ENCODE measurements at places on chromosomes 12 and 14. TPM values are rescaled to one million over a fixed set of nuclear protein-coding genes. Genes with fewer than 3 reads are reported as not detected.

Gene CDK17
- 41.4 TPM for total RNA-seq

Gene ADAMTS20
- 0.09 TPM for total RNA-seq

Gene C3AR1
- not detected for total RNA-seq

Gene TSPAN11
- total RNA-seq = not detected

Gene GUCY2C
- not detected for total RNA-seq

GRCh38 chr14:101774006-101774795, 12.7 kb downstream of the PPP2R5C start:
- no peak for DNase-seq

DNA sequence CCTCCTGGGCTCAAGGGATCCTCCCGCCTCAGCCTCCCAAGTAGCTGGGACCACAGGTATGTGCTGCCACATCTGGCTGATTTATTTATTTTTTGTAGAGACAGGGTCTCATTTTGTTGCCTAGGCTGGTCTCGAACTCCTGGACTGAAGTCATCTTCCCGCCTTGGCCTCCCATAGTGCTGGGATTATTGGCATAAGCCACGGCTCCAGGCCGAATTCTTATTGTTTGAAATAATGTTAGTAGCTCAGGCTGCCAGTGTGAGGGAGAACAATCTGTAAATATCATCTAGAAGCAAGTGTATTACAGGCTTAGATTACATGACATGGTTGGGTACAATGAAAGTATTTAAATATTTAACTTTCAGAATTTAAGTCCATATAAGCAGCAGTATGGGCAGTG, 8.2 kb downstream of the ACTR6 start:
- DNase-seq = no peak

GRCh38 chr12:57461276-57461916, 1.8 kb downstream of the GLI1 start:
- peak; percentile 36 for DNase-seq

- DNase-seq = no peak
Observed at GRCh38 chr14:87203346-87203745, 789.6 kb downstream of the GALC start.

DNA sequence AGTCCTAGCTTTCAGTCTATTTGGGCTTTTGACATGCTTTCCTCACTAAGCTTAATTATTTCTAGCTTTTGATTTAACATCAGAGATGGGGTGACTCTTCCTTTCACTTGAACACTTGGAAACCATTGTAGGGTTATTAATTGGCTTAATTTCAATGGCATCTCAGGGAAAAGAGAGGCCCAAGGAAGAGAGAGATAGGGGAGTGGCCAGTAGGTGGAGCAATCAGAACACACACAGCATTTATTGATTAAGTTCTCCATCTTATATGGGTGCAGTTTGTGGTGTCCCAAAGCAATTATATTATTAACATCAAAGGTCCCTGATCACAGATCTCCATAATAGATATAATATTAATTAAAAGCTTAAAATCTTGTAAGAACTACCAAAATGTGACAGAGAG, 1466.1 kb upstream of the SEL1L start:
- DNase-seq = no peak

DNA sequence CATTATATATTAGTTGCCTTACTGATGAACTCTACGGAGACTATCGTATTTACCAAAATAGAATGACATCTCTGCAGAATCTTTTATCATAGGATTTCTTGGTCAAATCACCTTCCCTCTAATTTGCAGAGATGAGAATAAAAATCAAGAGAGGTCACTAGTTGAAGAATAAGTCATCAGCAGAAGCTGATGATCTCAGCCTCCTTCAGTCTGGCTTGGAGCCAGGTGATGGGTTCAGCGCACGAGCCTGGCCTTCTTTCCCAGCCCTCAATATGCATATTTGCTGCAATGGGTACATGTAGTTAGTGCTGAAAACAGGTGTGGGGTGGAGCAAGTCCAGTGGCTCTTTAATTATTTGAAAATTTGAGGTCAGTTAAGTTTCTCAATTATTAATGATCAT, 19.2 kb upstream of the EMP1 start:
- DNase-seq = no peak

DNA sequence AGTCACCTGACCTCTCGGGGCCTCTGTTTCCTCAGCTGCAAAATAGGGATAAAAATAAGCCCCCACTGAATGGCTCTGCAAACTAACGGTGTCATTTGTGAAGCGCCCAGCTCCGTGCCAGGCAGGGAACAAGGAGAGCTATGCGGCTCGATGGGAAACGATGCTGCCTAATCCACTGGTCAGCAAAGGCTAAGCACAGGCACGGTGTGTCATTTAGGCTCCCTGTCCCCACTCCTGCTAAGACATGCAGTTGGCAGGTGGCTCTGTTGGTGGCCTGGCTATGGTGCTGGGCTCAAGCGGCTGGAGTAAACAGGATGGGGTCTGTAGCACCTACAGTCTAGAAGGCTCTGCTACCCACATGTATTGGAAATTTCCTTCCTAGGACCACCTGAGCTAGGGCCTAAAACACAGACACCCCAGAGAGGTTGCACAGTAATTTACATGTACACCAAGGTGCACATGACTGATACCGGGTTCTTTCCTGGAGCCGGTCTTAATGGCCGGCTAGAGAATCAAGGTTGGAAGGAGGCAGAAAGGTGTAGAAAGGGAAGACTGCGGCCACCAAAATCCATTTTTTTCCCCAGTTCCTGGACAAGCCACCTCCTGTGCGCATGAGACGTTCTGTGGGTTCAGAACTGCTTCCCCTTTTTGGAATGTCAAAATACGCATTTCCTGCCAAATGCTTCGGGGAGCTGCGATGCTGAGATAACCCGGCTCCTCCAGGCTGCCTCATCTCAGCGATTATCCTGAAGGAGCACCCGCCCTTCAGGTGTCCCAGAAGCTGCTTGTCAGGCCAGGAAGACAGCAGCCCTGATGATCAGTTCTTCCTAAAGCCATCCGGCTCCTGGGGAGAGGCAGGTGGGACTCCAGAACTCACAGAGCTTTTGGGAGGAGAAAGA, 1.0 kb downstream of the CACNA2D4 start:
- DNase-seq = no peak

DNA sequence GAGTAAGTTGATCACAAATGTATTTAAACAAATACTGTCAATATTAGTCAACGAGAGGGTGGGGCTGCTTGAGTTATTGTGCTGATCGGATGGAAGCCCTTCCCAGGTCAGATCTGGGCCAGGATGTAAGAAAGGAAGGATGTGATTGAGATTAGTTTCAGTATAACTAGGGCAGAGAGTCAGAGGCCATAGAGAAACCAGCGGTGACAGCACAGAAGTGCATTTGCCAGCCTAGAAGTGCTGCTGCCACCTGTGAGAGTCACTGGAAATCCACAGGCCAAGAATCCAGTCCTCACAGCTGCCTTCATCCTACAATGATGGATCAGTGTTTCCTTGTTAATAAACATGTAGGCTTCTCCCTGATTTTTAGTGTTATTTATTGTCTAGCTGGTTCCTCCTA, 9.8 kb upstream of the FERMT2 start:
- DNase-seq = no peak

GRCh38 chr14:59091404-59091803, 97.1 kb upstream of the DAAM1 start:
- no peak for DNase-seq

DNA sequence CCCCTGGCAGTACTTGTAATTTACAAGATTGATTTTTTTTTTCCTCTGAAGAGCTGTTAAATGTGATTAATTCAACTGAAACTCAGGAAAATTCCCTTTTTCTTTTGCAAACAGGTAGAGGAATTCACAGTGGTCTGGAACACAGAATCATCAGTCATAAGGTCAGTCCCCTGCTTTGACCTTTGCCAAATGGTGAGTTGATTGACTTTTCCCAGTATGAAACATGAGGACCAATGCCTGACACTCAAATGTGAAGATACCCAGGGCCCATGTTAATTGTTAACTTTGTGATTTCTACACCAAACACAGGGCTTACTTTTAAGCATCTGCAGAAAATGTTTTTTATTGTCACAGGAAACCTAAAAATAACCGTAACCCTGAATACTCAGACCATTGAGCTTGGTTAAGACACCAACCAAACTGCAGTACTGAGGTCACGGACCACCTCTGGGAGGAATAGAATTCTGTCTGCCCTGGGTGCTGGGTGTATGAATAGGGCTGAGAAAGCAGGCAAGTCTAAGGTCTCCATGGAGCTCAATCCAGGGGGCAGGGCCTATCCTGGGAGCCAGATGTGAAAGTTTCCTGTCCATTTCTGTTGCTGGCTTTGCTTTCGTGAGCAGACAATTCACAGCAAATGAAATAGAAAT, 192.4 kb downstream of the TMX1 start:
- DNase-seq = no peak

- no peak for DNase-seq
Observed at GRCh38 chr14:61854898-61855297, 92.7 kb downstream of the SNAPC1 start.
